ENCODE measurements at places on chromosomes 7 and 10.

DNA sequence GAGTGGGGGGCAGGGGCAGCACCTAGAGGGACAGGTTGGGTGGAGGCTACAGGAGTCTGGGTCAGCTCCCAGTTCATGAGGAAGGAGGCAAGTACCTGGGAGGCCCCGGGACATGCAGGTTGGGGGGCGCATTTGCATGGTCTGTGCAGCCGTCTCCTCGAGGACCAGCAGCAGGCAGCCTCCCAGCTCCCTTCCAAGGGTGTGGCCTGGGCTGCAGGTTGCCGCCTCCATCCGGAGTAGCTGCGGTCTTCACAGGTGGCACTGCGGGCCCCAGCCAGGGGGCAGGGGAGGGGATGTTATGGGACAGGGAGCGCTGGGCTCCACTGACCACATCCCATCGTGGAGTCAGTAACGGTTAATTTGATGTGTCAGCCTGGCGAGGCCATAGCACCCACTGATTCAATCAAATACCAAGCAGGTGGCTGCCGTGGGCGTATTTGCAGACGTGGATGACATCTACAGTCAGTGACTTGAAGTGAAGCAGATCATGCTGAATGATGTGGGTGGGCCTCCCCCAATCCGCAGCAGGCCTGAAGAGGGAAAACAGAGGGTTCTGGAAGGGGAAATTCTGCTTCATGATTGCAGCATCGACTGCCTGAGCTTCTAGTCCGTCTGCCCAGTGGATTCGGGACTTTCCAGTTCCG lies 81.6 kb downstream of the PRKAG2 start:
- peak overlapping the region; percentile 15 for H3K27ac ChIP-seq
- H3K27me3 ChIP-seq = no peaks in the 10 kb centered on the region
- DNase-seq = peak; percentile 22
- no peaks in the 10 kb centered on the region for H3K36me3 ChIP-seq
- peaks cover 17% of the 10 kb centered on the region for H3K4me1 ChIP-seq
- no peak overlapping the region for H3K4me3 ChIP-seq

DNA sequence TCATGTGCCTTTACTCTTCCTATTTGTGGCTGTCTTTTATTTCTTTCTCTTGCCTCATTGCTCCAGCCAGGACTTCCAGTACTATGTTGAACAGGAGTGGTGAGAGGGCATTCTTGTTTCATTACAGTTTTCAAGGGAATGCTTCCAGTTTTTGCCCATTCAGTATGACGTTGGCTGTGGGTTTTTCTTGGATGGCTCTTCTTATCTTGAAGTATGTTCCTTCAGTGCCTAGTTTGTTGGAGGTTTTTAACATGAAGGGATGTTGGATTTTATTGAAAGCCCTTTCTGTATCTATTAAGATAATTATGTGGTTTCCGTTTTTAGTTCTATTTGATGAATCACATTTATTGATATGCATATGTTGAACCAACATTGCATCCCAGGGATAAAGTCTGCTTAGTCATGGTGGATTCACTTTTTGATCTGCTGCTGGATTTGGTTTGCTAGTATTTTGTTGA lies 96.8 kb downstream of the GLCCI1 start:
- no peaks in the 10 kb centered on the region for H3K27me3 ChIP-seq
- no peak for DNase-seq
- H3K4me1 ChIP-seq = no peaks in the 10 kb centered on the region
- no peak overlapping the region for H3K27ac ChIP-seq

DNA sequence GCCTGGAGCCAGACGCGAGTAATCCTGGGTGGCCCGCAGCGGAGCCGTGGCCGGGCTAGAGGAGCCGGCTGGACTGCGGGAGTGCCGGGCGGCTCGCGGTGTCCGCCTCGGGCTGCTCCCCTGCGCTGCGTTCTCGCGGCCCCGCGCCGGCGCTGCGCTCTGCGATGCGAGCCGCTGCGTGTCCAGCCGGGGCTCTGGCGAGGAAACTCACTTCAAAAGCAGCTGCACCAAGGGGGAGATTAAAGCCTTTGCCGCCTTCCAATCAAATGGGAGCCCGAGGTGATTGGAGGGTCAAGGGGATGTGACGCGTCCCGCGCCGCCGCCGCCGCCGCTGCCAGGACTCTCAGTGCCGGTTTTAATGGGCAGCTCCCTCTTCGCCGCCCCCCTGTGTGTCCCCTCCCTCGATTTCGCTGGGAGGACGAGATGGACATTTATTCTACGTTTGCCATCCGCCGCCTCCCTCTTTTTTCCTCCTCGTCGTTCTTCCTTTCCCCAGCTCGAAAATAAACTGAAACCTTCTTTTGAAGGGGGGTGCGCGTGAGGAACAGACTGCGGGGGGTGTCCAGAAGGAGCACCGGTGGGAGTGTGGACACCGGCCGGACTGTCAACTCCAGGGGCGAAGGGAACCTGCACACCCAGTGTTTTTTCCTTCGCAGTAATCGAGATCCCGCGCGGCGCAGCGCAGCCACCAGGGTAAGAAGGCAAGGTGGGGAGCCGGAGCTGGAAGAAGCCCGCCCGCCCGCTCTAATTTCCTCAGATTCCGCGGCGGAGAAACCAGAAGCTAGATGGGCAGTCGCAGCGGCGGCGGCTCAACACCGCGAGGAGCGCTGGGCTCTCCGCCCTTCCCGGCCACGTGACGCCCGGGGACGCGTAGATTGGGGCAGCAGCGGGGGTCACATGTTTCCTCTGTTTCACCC lies at the start of gene ZNF503:
Gene ZNF503 (minus strand): TSS at position 196 of the 917 bp plus-strand sequence. CDS start 345 bp downstream, outside the sequence.
- H3K27me3 ChIP-seq = peaks cover 65% of the 10 kb centered on the region
- H3K4me1 ChIP-seq = peaks cover 26% of the 10 kb centered on the region
- no peak within 1 kb of the TSS for H3K27ac ChIP-seq

DNA sequence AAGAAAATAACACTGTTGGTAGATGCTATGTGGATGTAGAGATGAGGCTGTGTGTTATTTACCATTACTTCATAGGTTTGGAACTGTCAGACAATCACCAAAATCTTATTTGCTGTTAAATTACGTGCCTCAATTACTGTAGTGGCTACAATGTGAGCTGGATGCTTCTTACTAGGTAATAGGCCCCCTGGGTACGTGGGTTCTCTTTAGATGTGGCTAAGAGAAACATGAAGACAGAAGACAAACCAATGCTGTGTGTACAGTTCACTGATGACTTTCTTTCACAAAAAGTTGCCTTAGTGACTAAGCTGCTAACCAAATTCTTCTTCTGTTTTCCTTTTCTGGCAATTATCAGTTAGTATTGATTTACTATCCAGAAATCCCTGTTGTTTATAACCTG lies 144.6 kb downstream of the SEMA3E start:
- no peak for DNase-seq
- no peaks in the 10 kb centered on the region for H3K4me1 ChIP-seq
- no peaks in the 10 kb centered on the region for H3K36me3 ChIP-seq
- no peak overlapping the region for H3K27ac ChIP-seq
- H3K4me3 ChIP-seq = no peak overlapping the region

GRCh38 chr10:32540691-32541470 lies 94.9 kb downstream of the CCDC7 start:
- no peak overlapping the region for H3K4me3 ChIP-seq
- H3K4me1 ChIP-seq = no peaks in the 10 kb centered on the region
- no peaks in the 10 kb centered on the region for H3K27me3 ChIP-seq
- DNase-seq = no peak
- H3K27ac ChIP-seq = no peak overlapping the region
- no peaks in the 10 kb centered on the region for H3K36me3 ChIP-seq

- H3K4me1 ChIP-seq = peaks cover 90% of the 10 kb centered on the region
- H3K27ac ChIP-seq = peak overlapping the region; percentile 73
- H3K4me3 ChIP-seq = peak overlapping the region; percentile 23
- peaks cover 14% of the 10 kb centered on the region for H3K36me3 ChIP-seq
These were observed 40.3 kb upstream of the SH2D4B start for GRCh38 chr10:80497187-80498077.

DNA sequence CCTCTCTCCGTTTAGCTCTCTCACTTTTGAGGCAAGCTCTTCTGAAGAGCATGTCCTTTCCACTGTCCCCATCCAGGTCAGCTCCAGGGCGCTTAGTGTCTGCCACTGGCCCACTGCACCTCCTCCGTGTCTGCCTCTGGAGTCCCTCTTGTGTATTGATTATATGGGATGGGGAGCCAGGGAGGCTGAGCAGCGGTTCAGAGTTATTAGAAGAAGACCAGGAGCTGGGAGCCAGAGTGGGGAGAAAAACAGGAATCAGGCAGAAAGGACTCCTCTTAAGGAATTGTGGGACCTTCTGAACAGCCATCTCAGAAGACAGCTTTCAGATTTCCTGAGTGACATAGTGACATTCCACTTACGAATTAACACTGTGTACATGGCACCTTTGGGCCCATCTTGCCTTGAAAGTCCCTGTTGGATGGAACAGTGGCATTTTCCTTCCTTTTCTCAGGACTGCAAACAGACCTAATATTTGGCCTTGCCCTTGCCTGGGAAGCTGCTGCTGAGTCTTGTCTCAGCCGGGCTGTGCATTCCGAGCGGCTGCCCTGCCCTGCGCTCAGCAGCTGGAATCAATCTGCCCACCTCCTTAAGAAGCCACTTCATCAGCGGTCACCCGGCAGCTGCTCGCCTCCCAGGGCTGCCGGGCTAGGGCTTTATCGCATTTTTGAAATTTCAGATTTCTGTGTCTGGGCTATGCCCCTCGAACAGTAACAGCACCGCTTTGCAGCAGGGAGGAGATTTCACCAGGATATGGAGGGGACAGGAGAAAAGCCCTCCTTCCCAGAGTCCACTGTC lies 81.1 kb upstream of the PRKG1 start:
- DNase-seq = no peak

DNA sequence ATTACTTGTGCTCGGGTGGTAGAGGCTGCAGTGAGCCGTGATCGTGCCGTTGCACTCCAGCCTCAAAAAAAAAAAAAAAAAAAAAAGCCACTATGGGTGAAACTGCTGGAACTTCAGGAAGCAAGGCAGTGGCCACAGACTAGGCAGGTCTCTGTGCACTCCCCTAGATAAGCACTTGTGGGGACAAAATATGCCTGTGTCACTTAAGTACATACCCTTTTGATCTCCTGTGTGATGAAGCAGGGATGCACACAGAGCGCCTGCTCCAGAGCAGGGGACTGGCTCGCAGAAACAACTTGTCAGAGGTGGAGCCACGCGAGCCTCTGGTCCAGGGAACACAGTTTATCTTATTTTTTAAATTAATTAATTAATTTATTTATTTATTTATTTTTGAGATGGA lies 42.9 kb upstream of the PSAP start:
- no peaks in the 10 kb centered on the region for H3K36me3 ChIP-seq
- no peaks in the 10 kb centered on the region for H3K4me1 ChIP-seq
- H3K27me3 ChIP-seq = no peaks in the 10 kb centered on the region
- no peak overlapping the region for H3K27ac ChIP-seq
- no peak for DNase-seq
- no peak overlapping the region for H3K4me3 ChIP-seq

GRCh38 chr7:107715531-107715930 lies 28.4 kb upstream of the CBLL1 start:
- no peaks in the 10 kb centered on the region for H3K4me1 ChIP-seq
- no peak for DNase-seq
- H3K36me3 ChIP-seq = no peaks in the 10 kb centered on the region
- H3K27me3 ChIP-seq = no peaks in the 10 kb centered on the region

DNA sequence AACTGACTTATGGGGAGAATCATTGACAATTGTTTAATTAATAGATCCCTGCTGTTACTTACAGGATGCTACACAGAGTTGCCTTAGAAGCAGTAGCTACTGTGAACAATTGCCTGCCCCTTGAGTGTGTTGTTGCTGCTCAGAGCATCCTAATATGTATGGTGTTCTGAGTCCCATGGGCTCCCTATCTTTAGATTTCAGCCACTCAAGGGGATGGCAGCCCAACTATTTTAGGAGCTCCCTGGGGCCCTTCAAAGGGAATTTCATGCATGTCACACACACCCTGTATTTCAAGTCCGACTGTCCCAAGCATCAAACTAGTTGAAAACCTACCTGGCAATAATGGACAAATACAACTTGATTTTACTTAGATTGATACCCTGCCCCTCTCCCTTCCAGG lies 111.2 kb downstream of the NOC3L start:
- H3K27ac ChIP-seq = no peak overlapping the region
- no peak overlapping the region for H3K4me3 ChIP-seq
- H3K4me1 ChIP-seq = no peaks in the 10 kb centered on the region
- no peak for DNase-seq
- H3K36me3 ChIP-seq = no peaks in the 10 kb centered on the region
- no peaks in the 10 kb centered on the region for H3K27me3 ChIP-seq

DNA sequence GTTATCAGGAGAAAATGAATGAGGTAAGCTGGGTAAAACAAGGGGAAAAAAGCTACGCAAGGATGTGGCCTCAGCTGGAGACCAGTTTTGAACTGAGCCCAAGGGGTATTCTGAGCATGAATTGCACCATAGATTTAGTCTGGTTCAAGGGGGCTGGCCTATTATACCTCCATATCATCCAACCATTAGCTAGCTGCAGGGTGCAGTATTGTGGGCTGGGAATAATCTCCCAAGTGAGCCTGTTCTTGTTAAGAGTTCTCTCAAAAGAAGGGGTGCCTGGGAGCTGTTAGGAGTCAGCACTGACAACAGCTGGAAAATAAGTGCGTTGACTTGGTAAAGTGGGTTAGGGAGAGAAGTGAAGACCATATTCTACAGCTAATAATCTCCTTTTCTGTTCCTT lies 8.0 kb downstream of the TAS2R16 start:
- H3K36me3 ChIP-seq = no peaks in the 10 kb centered on the region
- no peak for DNase-seq
- H3K27me3 ChIP-seq = no peaks in the 10 kb centered on the region
- no peaks in the 10 kb centered on the region for H3K4me1 ChIP-seq
- H3K27ac ChIP-seq = no peak overlapping the region

GRCh38 chr10:129754211-129755050 lies 209.6 kb downstream of the EBF3 start:
- H3K27ac ChIP-seq = no peak overlapping the region
- no peak for DNase-seq
- no peaks in the 10 kb centered on the region for H3K4me1 ChIP-seq
- peaks cover 10% of the 10 kb centered on the region for H3K36me3 ChIP-seq
- H3K4me3 ChIP-seq = no peak overlapping the region

- H3K4me3 ChIP-seq = no peak overlapping the region
- H3K4me1 ChIP-seq = no peaks in the 10 kb centered on the region
- H3K27ac ChIP-seq = no peak overlapping the region
- H3K27me3 ChIP-seq = no peaks in the 10 kb centered on the region
These were observed 61.8 kb downstream of the PYROXD2 start for GRCh38 chr10:98353170-98353569.

- DNase-seq = no peak
- H3K4me1 ChIP-seq = no peaks in the 10 kb centered on the region
- H3K27ac ChIP-seq = no peak overlapping the region
- no peaks in the 10 kb centered on the region for H3K27me3 ChIP-seq
- H3K4me3 ChIP-seq = no peak overlapping the region
These were observed 704.9 kb upstream of the AUTS2 start for GRCh38 chr7:68893411-68893810.

GRCh38 chr7:9307131-9307530 lies 873.7 kb downstream of the NXPH1 start:
- no peak for DNase-seq
- H3K27me3 ChIP-seq = no peaks in the 10 kb centered on the region
- no peak overlapping the region for H3K27ac ChIP-seq
- H3K4me1 ChIP-seq = no peaks in the 10 kb centered on the region
- no peaks in the 10 kb centered on the region for H3K36me3 ChIP-seq
